ENCODE measurements at places on chromosomes 7 and 10.

GRCh38 chr10:24902400-24902728, 50.0 kb downstream of the PRTFDC1 start:
- no peak for DNase-seq

DNA sequence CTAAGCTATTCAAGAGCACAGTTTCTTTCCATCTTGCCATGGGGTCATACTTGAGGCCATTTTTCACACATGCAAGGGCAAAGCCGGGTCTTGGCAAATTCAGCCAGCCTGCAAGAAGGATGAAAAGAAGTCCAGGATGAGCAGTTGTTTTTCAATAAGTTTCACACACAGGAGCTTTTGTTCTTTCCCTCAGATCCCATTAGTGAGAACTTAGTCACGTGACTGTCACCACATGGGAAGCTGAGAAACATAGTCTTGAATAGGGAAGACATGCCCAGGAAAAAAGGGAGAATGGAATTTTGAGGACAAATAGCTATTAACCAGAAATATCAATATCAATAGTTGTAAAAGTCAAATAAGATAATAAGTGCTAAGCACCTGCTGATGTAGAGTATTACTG, 137.7 kb downstream of the AHR start:
- DNase-seq = no peak

- no peak for DNase-seq
Measured at GRCh38 chr7:4798706-4799235, 23.3 kb downstream of the AP5Z1 start.

GRCh38 chr10:97003151-97003803, 171.2 kb downstream of the LCOR start:
- DNase-seq = no peak

GRCh38 chr10:100836891-100837290, 75.9 kb upstream of the SLF2 start:
- no peak for DNase-seq

- no peak for DNase-seq
Measured at GRCh38 chr7:148129023-148129422, 461.5 kb upstream of the C7orf33 start.

DNA sequence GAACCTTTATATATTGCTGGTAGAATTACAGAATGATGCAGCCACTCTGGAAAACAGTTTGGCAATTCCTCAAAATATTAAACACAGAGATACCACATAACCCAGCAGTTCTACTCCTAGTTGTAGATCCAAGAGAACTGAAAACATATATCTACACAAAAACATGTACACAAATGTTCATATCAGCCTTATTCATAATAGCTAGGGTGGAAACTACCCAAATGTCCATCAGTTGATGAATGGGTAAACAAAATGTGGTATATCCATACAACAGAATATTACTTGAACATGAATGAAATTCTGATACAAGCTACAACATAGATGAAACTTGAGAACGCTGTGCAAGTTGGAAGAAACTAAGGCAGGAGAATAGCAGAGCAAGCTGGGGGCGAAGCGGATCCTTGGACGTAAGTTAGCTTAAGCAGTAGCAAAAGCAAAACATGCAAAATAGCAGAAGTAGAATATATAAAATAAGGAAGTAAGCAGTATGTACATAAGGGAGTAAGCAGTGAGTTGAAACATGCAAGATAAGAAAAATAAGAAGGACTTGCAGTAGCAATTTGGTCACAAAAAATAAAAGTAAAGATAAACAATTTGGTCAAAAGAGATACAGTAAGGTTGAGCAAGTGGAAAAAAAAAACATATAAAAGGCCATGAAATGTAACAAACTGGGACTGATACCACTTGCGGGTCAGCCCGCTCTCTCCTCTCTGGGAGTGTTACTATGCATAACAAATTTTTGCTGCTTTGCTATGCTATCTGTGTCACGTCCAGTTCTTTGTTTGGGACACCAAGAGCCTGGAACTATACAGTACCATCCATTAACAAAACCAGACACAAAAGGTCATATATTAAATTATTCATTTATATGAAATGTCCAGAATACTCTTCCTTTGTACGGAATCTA, 18.0 kb upstream of the HILPDA start:
- DNase-seq = no peak

- DNase-seq = no peak
Measured at GRCh38 chr10:89522463-89522862, 12.9 kb downstream of the SLC16A12 start.

GRCh38 chr7:32219416-32219815, 149.2 kb upstream of the PDE1C start:
- no peak for DNase-seq

- DNase-seq = no peak
Measured at GRCh38 chr10:104323085-104323484, 15.2 kb downstream of the ITPRIP start.

DNA sequence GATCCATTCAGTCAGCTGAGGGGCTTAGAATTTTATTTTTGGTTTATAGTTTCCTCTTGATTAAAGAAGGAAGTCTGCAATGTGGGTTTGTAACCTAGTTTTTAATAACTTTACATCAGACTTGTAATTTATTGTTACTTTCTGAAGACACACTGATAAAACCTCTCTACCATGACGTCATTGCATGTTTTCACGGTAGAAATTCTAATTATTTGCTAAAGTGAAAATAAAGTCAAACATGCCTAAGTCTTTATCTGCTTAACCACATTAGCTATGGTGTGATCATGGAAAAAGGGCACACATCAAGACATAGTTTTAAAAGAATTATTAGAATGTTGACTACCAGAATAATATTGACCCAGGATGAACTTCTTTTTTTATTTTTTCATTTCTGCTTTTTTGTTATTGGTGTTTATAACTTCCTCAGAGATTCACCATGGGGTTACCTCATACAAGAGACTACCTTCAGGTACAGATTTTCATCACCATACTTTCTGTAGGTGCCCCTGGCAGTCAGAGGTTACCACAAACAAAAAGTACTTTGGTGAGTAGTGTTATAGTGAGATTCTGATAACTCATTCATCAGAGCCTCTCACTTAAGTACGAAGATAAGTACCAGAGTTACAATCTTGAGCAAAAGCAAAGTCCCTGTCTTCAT, 7.0 kb upstream of the PANK1 start:
- no peak for DNase-seq

DNA sequence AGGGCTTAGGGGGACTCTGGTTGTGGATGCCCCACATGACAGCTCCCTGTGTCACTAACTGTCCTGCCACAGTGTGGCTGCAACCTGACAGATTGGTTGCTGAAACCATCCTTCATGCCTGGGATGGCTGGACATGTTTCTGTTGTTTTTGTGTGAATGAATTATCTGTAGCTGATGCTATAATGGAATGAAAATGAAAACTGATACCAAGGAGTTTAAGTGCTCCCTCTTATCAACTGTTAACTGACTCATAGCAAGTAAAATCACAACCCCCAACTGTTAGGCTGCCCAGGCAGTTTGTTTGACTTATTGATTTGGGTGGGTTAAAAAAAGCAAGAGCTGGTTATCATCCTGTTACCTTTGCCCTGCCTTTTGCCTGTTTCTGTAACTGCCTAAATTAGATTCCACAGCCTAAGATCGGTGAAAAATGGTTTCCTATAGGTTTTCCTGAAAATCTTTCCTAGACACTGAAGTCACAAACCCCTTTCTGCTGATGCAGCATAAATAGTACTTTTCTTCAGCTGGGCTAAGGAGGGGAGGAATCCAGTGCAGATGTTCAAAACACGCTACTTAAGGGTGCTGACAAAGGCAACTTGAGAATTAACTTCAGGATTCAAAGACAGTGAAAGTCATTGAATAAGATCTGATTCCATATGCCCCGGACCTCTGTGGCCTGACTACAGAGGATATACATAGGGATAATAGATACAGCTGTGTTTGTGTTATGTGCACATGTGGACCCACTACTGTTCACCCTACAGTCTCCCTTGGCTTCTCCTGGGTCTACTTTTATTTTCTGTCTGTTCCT, 5.7 kb downstream of the FRAT2 start:
- no peak for DNase-seq

GRCh38 chr10:66564287-66564686, 361.5 kb upstream of the LRRTM3 start:
- no peak for DNase-seq

GRCh38 chr7:122212754-122213153, 68.7 kb upstream of the AASS start:
- no peak for DNase-seq

DNA sequence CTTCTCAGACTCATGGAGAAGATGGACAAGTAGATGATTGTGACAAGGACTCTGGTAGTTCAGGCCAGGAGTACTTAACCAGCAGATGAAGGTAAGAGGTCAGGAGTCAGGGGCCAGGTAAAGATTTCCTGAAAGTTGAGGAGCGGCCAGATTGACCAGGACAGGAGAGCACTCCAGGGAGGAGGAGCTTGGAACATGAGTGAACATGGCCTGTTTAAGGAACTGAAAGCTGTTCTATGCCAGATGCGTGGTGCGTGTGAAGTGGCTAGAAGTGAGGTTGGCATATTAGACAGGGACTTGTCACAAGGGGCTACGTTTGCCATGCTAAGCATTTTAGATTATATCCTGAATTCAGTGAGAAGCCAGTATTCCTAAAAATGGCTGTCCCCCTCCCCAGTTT, 157.2 kb downstream of the WNT2 start:
- no peak for DNase-seq

DNA sequence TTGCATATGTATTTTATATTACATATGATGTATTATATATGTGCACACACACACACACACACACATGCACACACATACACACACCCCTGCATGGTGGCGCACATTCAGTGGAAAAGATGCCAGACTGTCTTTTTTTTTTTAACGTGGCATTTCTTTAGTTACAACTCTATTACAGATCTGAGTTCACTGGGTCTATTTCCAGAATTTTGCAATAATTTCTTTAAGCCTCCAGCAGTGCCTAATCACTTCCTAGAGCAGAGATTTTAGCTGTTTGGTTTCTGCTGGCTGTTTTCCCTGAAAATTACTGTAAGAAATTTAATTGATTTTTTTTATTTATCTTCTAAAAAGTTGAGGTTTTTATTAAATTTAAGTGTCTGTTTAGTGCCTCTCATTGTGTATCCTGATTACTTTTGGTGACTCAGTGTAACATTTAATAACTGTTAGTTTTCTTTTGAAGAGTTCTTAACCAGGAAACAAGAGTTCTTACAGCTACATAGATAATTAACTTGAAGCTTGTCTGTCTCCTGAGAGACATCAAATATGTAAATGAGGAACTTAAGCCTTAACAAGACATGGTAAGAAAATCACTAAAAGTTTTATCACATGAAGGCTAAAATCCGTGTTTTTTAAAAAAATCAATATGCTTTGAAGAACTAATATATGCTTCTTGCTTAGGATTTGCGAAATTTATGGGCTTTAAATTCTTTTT, 232.0 kb downstream of the MDFIC start:
- DNase-seq = no peak

Data from myocyte (in vitro differentiated cells).